ENCODE measurements at places on chromosomes 5 and 9.

DNA sequence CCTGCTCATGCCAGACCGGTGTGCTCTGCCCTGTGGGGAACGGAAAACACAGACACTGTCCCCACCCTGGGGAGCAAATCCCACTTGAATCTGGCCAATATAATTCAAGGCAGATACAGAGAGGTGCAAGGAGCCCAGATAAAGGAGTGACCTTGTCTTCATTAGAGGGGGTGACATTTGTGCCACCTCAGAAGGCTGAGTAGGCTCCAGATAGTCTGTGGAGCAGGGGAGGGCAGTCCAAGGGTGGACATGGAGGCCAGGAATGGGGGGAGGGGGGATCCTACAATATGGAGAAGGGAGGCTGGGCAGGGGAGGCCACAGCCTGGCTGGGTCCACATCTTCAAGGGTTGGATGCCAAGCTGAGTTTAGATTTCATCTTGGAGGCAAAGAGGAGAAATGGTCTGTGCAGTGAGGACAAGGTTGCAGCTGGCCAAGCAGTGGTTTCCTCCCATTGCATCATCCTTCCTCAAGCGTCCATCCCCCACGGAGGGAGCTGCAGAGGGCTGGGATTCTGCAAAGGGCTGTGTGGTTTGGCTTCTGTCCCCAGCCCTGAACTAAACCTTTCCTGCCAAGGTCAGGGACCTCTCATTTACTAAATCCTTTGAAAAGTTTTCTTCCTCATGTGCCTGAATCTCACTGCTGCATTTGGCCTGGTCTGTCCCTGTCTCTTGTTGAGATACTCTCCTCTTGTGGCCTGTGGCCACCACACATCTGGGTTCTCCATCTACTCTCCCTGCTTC, 60.1 kb downstream of the GALNT12 start:
- DNase-seq: no peak

GRCh38 chr9:136943291-136944211, 987 bp downstream of the FBXW5 start:
- no peak for DNase-seq

DNA sequence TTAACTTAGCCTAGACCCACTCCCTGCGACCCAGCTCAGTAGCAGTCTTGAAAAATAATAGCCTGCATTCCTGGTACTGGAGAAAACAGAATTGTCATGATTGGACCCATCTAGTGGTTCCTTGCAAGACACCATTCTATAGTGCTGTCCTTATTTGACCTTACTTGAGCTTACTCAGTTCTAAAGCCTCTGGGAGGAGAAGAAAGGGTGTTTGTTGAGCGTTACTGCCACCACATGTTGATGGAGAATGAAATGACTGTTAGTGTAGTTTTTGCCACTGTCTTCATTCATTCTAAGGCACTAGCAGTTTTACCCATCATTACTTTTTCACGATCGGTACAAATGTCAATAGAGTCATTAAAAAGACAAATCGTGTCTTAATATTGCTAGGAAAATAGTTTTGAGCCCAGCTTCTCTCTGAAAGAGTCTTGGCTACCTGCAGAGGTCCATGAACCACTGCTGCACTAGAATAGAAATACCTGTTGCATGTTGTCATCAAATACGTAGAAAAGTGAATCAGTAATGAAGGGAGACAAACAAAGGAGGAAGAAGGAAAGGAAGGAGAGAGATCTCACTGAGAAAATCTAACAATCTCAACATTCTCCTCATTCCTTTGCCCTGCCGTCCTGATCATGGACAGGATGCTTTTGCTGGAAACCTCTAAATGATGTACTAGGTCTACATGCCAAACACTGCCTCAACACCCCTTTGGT, 96.0 kb downstream of the LIX1 start:
- no peak for DNase-seq

GRCh38 chr9:16873126-16873802, 2.8 kb upstream of the BNC2 start:
- DNase-seq: no peak

GRCh38 chr9:86766912-86767311, 180.4 kb downstream of the GAS1 start:
- no peak for DNase-seq

DNA sequence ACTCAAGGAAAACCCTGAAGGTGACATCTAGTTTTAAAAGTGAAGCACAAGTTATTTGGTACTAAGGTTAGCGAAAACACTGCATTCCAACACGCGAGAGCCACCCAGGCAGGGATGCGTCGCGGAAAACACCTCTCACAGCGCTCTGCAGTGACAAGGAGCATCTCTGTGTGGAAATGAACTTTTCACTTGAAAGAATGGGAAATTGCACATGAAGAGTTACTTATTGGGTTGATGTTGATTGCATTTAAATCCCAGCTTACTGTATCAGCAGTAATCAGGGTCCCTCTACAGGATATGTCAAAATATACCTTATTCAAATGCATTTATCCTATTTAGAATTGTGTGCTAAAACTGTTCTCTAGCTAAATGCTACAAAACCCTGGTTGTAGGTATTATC, 144.4 kb downstream of the BNC2 start:
- DNase-seq: no peak

GRCh38 chr5:55123365-55123764, 20.9 kb downstream of the GZMA start:
- no peak for DNase-seq

- DNase-seq: no peak
Observed at GRCh38 chr5:122195802-122196394, 66.6 kb downstream of the ZNF474 start.

- no peak for DNase-seq
Observed at GRCh38 chr5:55864606-55865541, 13.7 kb downstream of the IL31RA start.

DNA sequence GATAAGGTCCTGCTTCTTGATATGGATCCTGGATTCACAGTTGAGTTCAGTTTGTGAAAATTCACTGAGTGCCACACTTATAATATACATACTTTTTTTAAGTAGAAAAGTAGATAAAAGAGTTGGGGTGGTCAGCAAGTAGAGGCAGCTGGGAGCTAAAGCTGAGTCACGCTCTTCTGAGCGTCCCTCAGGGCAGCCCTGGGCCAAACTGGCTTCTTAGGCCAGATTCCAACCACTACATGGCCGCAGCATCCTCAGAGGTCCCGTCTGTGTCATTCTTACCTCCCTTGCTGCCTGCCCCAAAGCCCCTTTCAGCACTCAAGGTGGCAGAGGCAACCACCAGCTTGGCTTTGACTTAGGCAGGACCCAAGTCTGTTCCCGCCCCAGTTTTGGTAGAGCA, 123.3 kb upstream of the TBC1D2 start:
- DNase-seq: no peak

- no peak for DNase-seq
Observed at GRCh38 chr9:83937861-83938455, 16.7 kb upstream of the KIF27 start.

GRCh38 chr9:126517833-126518356, 95.8 kb upstream of the LMX1B start:
- DNase-seq: no peak

- no peak for DNase-seq
Observed at GRCh38 chr5:773517-774264, 10.8 kb downstream of the ZDHHC11B start.

GRCh38 chr9:131960851-131961495, 118.7 kb downstream of the MED27 start:
- DNase-seq: no peak

DNA sequence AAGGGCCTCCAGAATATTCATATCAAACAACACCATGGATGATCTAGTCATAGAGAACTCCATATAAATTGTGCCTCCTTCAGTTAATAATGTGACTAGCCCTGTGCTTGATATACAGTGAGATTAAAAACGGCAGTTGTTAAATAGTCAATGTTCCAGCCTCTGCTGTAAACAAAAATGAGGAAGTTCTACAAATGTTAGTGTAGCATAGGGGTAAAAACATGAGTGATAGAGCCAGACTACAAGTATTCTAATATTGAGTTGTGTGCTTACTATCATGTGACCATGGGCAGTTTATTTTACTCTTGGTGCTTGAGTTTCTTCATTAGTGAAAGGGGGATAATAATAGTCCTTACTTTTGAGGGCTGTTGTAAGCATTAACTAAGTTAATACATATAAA, 43.3 kb upstream of the SLCO6A1 start:
- DNase-seq: no peak

- DNase-seq: no peak
Observed at GRCh38 chr5:36521838-36522745, 84.3 kb upstream of the SLC1A3 start.

DNA sequence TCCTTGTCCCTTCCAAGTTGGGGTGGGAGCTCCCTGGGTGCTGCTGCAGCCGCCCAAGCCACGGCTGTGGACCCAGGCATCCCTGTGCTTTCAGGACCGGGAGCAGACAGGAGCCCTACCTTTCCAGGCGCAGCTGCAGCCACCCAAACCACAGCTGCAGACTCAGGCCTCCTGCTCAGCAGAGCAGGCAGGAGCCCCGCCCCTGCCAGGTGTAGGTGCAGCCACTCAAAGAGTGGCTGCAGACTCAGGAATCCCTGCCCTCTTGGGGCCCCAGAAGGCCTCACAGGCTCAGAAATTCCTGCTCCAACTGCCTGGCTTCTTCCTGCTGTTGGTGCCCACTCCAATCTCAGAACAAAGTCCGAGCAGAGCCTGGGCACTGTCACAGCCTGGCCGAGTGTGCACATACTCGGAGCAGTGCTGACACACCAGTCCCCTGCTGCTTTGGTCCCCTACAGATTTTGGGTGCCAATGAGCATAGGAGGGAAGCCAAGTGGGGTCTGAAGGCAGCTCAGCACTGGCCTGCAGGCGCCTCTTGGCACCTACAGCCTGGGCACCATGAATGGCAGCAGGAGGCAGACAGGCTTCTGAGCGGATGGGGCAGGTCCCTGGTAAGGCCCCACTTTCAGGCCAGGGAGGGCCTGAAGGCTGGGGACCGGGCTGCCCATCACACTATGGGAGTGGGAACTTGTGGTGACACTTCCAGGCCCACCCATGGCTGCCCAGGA, 6.0 kb upstream of the TESK1 start:
- no peak for DNase-seq

GRCh38 chr5:138870611-138871010, 4.5 kb downstream of the LRRTM2 start:
- DNase-seq: no peak

DNA sequence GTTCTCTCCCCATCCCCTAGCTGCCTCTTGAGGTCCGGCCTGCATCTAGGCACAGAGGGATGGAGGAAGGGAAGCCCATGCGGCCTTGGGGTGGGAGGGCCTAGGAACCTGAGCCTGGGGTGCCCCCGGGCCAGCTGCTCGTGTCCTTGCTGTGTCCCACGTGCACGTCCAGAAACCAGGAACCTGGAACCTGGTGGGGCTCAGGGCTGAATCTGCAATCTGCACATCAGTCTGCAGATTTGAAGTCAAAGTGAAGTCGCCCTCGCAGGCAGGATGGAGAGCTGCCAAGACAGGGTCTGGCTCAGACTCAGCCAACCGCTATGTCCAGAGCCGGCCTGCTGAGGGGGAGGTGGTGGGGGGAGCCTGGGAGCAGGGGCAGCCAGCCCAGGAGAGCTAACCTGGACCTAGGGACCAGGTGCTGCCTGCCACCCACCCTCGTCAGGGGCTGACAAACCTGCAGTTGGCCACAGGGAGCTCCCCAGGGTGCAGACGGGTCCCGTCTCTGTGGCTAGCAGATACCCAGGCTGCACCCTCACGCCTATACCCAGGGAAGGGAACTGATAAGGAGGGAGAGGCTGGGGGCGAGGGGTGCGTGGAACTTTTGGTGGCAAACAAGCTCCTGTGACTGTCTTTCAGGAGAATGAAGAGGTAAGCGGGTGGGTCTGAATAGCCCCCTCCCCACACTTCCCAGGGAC, 103.5 kb upstream of the SIMC1 start:
- no peak for DNase-seq

GRCh38 chr9:128304136-128304970, 17.9 kb downstream of the TRUB2 start:
- DNase-seq: no peak

DNA sequence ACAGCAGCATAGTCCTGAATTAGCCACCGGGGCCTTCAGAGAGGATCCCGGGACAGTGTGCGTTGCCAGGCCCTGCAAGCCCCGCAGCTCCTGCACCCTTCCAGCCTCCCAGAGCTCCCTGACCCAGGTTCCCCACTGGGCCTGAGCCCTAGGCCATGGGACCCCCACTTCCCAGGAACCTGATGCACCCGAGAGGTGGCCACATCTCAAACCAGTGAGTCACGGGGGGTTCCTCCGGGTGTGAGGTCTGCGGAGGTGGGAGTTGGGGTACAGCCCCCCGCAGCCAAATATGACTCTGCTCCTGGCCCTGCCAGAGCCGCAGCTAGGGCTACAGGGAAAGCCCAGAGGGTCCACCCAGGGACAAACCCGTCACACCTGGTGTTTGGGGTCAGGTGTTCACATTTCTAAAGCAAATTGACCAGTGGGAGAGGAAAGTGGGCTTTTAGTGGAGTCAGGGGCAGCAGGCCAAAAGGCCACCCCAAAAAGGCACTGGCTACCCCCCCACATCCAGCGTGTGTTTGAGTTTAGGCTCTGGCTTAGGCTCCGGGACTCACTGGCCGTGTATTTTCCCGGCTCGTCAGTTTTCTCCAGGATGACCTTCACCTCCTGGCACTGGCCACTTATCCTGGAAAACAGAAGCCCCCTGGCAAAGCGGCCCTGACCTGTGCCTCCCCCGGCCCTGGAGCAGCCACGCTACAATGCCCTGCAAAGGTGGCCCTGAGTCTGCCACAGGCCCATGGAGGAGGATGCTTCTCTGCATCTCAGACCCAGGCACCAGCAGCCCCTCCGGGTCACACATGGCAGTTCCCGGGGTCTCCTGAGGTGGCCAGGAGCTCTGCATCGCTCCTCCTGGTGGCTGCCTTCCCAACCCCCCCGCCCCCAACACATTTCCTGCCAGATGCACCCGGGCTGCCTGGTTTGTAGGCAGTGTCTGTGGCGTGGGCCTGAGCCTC, 17.4 kb upstream of the OBP2B start:
- no peak for DNase-seq

GRCh38 chr9:4833781-4834560, 41.2 kb downstream of the RCL1 start:
- DNase-seq: no peak

- no peak for DNase-seq
Observed at GRCh38 chr9:131094622-131095021, 1.7 kb upstream of the AIF1L start.

DNA sequence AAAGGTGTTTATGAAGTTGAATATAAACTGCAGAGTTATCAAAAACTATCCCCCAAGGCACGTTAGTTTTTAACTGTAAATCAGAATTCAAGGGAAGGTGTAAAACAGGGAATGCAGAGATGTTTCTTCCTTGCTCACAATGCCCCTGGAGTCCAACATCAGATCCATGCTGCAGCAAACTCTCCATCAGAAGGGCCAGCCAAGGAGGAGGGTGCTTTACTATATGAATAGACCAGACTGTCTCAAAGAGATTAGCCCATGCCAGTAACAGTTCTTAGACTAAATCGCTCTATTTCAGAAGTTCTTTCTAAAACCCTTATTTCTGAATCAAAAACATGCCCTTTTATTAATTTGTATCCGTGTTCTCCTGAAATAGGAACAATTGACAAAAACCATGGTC, 362.8 kb upstream of the RPS23 start:
- no peak for DNase-seq

GRCh38 chr5:177015156-177015555, 7.3 kb upstream of the ZNF346 start:
- no peak for DNase-seq

GRCh38 chr9:136399176-136400037, 563 bp downstream of the SNAPC4 start:
- no peak for DNase-seq
